Tongue (tissue), 3 donors: ENCODE measurements at places on chromosomes 13 and 19. TPM values are rescaled to one million over a fixed set of nuclear protein-coding genes. Genes with fewer than 3 reads are reported as not detected.
A peak's percentile ranks its signal among the peaks of the same experiment; 100 is the strongest.

GRCh38 chr19:15210323-15210781 lies 9.6 kb upstream of the NOTCH3 start:
- no peak for DNase-seq

DNA sequence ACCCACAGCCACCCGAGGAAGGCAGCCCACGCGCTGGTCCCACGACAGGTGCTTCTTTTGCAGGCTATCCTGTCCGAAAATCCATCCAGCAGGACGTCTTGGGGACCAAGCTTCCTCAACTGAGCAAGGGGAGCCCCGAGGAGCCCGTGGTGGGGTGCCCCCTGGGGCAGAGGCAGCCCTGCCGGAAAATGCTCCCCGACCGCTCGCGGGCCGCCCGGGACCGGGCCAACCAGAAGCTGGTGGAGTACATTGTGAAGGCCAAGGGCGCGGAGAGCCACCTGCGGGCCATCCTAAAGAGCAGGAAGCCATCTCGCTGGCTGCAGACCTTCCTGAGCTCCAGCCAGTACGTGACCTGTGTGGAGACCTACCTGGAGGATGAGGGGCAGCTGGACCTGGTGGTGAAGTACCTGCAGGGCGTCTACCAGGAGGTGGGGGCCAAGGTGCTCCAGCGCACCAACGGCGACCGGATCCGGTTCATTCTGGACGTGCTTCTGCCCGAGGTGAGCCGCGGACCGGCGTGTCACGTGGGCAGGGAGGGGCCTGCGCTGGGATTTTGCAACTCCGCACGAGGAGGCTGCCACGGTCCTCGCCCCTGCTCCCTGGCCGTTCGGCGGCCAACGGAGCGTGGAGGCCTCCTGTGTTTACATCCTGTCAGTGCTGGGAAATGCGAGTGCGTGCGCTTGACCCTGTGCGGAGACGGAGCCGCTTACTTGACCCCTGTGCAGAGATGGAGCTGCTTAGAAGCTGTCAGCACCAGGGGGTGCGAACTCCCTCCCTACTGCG lies 12.9 kb upstream of the NDUFS7 start:
- no peak for DNase-seq

- DNase-seq, result no peak
Observed at GRCh38 chr19:55212447-55212846, 3.1 kb upstream of the PTPRH start.

DNA sequence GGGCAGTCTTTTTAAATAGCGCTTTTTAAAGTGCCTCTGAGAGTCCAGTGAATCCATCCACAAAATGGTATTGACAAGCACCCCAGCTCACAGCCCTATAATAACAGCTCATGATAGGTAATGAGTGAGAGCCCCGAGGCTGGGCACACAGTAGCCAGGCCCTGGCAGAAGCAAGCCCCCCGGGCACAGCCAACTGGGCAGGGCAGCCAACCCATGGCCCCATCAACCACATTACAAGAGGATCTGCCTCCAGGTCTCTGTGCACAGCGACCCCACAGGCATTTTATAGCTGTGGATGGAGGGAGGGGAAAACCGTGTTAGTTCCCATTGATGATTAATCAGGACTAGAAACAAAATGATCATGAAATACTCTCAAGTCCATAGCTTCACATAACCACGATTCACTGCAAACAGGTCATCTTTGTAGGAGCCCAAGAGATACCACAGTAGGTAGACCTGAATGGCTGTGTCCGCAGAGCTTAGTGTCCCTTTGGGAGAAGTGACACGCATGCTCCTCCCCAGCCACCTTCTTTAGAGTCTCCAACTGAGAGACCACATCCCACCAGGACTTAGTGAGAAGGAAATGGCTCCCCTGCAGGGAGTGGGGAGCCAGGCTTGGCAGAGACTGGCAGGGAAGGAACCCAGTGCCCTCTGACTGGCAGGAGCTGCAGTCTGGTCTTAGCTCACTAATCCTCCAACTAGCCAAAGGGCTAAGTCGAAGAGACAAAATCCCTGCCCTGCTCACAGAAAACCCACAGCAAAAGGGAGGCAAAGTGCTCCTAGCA lies 4.3 kb upstream of the VSTM2B start:
- no peak for DNase-seq

ZNF224 gene
- 50.3 TPM for total RNA-seq

C13orf42 gene
- not detected for total RNA-seq

PSG11 gene
- total RNA-seq, result not detected

BCAM gene
- total RNA-seq, result 188 TPM

DNA sequence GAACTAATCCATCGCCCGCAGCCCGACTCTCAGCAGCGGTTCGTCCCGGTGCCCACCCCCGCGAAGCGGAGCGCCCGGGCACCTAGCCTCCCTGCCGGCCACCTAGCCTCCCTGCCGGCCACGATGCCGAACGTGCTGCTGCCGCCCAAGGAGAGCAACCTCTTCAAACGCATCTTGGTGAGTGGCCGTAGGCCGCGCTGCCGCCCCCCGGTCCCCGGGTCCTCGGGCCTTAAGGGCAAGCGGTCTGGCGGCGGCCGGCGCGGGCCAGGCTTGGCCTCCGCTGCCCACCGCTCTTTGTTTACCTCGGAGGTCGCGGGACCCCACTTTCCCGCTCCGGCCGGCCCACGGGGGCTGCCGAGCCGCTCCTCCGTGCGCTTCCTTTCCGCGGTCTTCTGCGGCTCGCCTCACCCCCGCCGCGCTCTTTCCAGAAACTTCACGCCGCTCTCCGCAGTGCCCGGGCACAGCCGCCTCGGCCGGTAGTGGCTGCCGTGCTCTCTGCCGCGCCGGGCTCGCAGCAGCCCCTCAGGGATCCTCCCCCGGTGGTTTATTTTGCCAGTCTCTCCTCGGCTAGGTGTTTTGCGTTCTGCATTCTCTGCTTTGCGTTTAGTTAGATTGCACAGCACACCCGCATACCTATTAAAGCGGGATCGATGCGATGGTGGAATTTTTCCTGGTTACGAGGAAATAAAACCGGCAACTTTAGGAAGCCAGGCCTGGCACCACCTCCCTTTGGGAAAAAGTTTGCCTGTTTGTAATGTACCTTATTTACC lies 524 bp downstream of the NAA16 start:
- DNase-seq, result peak; percentile 60

DNA sequence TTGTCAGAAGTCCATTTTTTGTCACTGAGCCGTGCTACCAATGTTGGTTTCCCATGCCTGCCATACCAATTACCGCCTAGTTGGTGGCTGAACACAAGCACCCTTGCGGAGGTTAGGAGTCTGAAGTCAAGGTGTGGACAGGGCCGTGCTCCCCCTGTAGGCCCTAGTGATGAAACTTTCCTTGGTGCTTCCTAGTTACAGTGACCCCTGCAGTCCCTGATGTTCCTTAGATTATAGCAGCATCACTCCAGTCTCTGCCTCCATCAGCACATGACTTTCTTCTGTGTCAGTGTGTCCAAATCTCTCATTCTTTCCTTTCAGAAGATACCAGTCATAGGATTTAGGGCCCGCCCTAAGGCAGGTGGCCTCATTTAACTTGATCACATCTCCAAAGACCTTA lies 99.0 kb downstream of the MYO16 start:
- no peak for DNase-seq

CRTC1 gene
- total RNA-seq, result 5.4 TPM

ZNF254 gene
- total RNA-seq, result 36.8 TPM

GRCh38 chr19:50358483-50359327 lies 6.7 kb downstream of the NAPSA start:
- peak; percentile 89 for DNase-seq

PRX gene
- total RNA-seq, result 32.0 TPM

DNA sequence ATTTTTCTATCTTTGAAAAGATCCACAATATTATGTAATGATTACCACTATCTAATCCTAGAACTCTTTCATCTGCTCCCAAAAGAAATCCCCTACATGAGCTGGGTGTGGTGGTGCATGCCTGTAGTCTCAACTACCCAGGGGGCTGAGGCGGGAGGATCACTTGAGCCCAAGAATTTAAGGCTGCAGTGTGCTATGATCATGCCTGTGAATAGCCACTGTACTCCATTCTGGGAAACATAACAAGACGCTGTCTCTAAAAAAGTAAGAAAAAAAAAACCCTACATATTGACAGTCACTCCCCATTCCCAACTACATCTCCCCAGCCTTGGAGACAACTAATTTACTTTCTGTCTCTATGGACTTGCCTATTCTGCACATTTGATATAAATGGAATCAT lies 1.1 kb upstream of the ZNF226 start:
- no peak for DNase-seq

DNA sequence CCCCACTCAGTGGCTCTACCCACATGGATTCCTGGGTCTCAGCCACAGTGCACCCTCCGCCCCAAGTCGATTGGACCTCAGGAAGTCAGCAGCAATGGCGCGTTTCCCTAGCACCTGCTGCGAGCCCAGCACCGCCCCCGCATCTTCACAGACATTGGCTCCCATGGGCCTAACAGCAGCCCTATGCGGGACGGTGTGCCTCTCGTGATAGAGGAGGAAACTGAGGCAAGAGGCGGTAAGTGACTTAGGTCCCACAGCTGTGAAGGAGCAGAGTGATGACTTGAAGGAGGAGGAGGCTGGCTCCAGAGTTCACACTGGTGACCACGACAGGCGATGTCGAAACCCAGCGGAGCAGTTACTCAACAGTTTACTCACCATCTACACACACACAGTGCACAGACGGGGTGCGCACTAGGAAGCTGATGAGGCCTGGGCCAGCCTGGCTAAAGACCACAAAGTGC lies 104.5 kb upstream of the SOX1 start:
- DNase-seq, result no peak

DNA sequence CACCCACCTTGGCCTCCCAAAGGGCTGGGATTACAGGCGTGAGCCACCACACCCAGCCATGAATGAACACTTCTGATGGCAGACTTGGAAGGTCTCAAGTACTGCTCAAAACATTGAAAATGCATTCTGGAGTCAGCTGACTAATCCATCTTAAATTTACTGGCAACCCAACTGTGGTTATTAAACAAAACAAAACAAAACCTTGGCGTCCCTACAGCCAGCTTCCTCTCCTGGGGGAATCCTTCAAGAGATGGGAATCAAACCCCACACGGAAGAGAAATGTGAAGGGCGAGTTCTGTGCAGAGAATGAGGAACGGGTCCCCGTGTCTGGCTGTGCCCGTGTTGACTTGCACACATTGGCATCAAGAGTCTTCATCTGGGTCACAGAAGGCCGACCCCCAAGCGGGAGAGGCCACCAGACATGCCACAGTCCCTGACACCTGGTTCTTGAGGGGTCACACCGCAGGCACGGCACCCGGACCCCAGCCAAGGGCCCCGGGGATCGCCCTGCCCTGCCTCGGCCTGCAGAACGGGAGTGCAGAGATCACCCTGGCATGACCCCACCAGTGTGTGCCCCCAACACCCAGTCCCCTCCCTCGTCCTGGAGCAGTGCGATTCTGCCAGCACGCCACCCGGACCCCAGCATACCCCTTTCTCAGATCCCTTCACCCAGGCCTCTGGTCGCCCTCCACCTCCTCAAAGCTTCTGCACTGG lies 3.2 kb downstream of the MAP2K2 start:
- DNase-seq, result no peak

DNA sequence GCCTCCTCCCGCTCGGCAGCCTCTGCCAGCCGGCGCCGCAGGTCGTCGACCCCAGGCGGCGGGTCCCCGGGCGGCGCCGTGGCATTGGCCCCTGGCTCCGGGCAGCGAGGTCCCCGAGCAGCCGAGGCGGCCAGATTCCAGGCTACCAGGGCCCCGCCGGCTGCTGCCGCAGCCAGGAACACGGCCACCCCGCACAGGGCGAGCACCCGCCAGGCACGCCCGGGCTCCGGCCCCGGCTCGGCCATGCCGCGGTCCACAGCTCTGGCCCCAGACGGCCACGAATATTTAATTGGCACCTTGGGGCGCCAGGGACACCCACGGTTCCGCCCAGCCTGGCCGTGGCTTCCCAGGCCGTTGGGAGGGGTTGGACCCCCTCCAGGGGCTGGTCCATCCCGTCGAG lies at the start of gene CCDC194:
TSS of gene CCDC194 (minus strand) at position 283 of the 400 bp plus-strand sequence. CDS start at position 245, 38 bp downstream.
- DNase-seq, result no peak

GRCh38 chr19:2616741-2617392 lies 85.6 kb downstream of the GNG7 start:
- no peak for DNase-seq

DNA sequence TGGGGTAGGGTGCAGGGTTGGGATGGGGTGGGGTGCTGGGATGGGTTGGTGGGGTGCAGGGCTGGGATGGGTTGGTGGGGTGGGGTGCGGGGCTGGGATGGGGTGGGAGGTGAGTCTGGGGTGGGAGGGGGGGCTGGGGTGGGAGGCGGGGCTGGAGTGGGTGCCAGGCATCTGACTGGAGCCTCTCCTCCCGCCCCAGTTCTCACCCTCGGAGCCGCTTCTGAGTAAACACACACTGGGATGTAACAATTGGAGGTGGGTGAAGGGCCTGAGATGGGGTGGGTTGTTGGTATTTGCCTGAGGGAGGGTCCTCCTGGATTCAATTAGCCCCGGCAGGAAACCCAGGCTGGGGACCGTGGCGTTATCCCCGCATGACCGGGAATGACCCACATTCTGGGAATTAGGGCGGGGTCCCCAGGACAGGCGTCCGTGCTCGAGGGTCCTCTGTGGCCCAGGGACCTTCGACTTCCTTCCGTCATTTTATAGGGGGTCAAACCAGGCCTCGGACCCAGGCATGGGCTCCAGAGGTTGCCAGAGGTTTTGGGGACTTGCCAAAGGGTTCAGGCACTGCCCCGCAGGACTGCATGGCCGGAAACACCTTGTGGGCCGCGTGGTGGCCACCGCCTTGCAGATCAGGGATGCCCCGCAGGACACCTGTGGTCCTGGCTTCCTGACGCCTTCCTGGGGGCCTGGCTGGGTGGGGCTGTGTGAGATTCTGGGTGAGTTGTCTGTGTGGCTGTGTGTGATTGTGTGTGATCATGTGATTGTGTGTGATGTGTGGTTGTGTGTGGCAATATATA lies 1.4 kb downstream of the TMPRSS9 start:
- DNase-seq, result no peak

ZNF565 gene
- total RNA-seq, result 11.8 TPM

DNA sequence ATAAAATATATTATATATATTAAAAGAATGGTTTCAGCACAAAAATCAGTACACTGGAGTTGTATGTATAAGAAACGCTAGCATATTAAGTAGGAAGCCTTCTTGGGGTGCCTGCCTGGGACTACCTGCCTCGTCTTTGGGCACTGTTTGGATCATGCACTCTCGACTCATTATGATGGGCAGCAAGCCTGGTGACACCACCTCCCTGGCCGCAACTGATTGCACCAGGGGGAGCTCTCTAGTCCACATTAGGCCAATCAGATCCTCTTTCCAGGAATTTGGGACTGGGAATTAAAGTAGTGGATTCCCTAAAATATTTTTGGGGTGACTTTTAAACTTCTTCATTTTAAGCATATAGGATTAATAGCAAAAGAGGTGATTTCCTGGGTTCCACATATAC lies 56.0 kb upstream of the RGCC start:
- DNase-seq, result no peak

DNA sequence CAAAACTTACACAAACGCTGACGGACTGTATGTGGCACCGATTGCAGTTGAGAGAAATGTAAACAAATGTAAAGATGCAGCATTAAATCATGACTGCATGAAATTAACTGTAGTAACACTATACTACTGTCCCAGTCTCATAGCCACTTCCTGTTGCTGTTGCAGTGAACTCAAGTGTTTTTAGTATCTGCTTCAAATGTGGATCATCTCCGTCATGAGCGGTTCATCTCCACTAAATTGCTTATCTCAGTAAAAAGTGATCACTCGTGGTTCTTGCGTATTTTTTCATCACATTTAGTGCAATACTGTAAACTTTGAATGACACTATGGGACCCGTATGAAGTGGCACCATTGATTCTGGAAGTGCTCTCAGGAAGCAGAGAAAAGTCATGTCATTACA lies 60.3 kb upstream of the RNF113B start:
- no peak for DNase-seq

ARRDC2 gene
- 30.1 TPM for total RNA-seq

- no peak for DNase-seq
Observed at GRCh38 chr19:17160908-17161307, 54.2 kb upstream of the USE1 start.
